ENCODE measurements at places on chromosomes 1 and 21.

GRCh38 chr1:90710579-90711536 lies 6.2 kb downstream of the BARHL2 start:
- H3K4me3 ChIP-seq = no peak overlapping the region
- H3K36me3 ChIP-seq = no peaks in the 10 kb centered on the region
- H3K27me3 ChIP-seq = peaks cover 97% of the 10 kb centered on the region

GRCh38 chr1:200262326-200262965 lies 147.4 kb downstream of the ZNF281 start:
- H3K4me3 ChIP-seq = no peak overlapping the region
- H3K27ac ChIP-seq = no peak overlapping the region
- H3K27me3 ChIP-seq = no peaks in the 10 kb centered on the region
- no peaks in the 10 kb centered on the region for H3K36me3 ChIP-seq
- no peaks in the 10 kb centered on the region for H3K4me1 ChIP-seq
- DNase-seq = no peak

DNA sequence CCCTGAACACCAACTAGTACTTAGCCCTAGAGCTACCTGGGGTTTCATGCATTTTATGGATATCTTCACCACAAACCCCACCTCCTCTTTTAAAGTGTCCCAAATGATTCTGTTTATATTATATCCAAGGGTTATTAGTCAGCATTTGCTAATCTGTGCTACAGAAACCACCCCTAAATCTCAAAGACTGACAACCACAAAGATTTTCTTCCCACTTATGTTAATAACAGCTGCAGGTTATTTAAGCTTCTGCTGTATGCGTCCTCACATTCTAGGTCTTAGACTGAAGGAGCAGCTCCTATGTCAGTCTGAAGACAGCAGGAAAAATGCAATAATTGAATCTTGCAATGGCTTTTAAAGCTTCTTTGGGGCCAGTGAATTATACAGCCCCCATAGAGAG lies 11.2 kb upstream of the PHC2 start:
- no peaks in the 10 kb centered on the region for H3K36me3 ChIP-seq
- H3K27me3 ChIP-seq = no peaks in the 10 kb centered on the region
- H3K4me3 ChIP-seq = no peak overlapping the region
- peaks cover 24% of the 10 kb centered on the region for H3K4me1 ChIP-seq
- no peak for DNase-seq

- no peaks in the 10 kb centered on the region for H3K36me3 ChIP-seq
- no peak for DNase-seq
- H3K4me1 ChIP-seq = no peaks in the 10 kb centered on the region
- H3K4me3 ChIP-seq = no peak overlapping the region
- no peaks in the 10 kb centered on the region for H3K27me3 ChIP-seq
- H3K27ac ChIP-seq = no peak overlapping the region
These were observed 36.9 kb upstream of the OR2B11 start for GRCh38 chr1:247494767-247495166.

DNA sequence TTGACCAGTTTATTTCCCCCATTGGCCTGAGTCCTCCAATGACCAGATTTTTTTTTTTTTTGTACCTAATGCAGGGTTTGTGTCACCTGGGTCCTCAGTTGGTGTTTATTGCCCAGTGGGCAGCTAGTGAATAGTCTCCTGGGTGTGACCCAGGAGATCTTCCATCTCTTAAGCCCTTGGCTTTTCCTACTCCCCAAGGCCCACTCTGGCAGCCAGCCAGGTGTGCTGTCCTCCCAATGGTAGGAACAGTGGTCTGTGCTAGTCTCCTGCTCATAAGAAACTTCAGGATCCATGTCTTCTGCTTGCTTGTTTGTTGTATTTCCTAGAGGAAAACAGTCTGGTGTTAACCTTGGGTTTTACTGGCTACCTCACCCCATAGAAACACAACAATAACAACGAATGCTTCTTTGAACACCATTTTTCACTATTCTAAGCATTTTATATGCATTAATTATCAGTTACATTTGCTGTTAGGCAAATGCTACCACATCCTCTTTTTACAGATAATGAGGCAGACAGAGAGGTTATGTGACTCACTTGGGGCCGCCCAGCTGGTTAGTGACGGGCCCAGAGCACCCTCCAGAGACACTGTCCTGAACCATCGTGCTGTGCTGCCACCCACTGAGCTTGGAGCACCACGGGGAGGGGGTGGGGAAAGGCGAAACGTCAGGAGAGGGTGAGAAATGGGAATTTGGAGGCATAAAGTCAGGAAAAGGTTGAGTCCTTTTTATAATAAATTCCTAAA lies 107.5 kb downstream of the HIVEP3 start:
- no peak for DNase-seq
- no peak overlapping the region for H3K27ac ChIP-seq
- H3K4me1 ChIP-seq = peaks cover 15% of the 10 kb centered on the region
- no peaks in the 10 kb centered on the region for H3K27me3 ChIP-seq

DNA sequence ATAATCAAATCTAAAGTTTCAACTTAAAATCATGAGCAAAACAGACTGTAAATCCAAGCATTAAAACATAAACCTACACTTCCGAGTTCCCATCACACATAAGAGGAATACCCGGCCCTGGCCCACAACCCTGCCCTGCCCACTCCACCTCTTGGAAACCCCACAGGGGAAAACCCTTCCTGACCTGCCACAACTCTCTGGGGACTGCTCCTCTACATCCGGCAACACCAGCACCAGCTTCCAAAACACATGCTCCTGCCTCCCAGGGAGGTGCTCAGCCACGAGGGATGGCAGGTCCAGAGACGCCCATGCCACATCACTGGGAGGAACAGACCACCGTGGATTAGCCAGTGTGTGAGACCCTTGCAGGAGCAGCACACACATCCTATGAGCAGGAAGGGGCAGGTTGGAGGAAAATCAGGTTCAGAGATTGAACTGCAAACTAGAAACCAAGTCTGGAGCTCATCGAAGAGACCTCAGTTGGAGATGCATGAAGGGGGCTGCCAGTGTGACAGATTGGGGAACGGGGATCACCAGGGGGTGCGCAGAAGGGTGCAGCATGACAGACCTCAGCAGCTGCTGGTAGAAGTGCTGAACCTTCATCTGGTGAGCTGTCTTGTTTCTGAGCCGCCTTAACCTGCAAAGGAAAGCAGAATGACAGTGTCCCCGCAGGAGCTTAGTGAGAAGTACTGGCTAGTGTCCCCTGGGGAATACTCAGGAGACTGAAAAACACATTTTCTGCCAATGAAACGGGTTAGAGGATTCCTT lies 25.8 kb upstream of the LSS start:
- H3K4me3 ChIP-seq = no peak overlapping the region
- DNase-seq = peak; percentile 36
- no peaks in the 10 kb centered on the region for H3K4me1 ChIP-seq
- H3K27me3 ChIP-seq = no peaks in the 10 kb centered on the region

DNA sequence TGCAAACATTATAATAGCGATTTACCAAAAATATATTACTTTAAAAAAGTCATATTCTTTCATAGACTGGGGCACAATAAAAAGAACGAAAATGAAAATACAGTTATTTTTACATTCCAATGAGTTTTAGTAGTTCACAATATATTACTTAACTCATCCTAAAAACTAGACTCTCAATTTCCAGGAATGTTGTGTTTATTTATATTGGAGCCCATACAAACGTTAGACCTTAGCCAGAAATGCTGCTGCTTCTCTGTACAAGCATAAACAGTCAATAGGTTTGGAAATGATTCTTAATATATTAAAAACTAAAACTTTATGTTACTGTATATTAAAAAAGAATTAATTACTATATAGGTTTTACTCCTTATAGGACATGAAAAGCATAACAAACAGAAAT lies 302.3 kb downstream of the BRINP3 start:
- H3K4me1 ChIP-seq = no peaks in the 10 kb centered on the region
- H3K27ac ChIP-seq = no peak overlapping the region
- no peak overlapping the region for H3K4me3 ChIP-seq
- no peaks in the 10 kb centered on the region for H3K36me3 ChIP-seq

GRCh38 chr1:41764656-41765055 lies 154.1 kb downstream of the HIVEP3 start:
- H3K27me3 ChIP-seq = no peaks in the 10 kb centered on the region
- H3K4me1 ChIP-seq = no peaks in the 10 kb centered on the region
- no peak overlapping the region for H3K4me3 ChIP-seq
- no peaks in the 10 kb centered on the region for H3K36me3 ChIP-seq
- H3K27ac ChIP-seq = no peak overlapping the region
- no peak for DNase-seq

DNA sequence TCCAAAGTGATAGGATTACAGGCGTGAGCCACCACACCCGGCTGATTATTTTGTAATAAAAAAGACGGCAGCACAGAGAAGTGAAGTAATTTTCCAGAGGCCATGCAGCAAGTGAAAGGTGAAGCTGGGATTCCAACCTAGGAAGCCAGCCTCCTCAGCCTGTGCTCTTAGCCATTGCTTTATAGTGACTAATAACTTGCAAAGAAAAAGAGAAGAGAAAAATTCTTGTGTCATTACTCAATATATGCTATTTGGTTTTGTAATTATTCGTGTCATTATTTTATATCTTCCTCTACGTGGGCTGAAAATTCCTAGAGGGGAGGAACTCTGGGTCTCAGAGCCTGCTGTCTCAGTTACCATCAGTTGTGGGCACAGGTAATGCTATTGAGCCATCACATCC lies 1.6 kb upstream of the IER5 start:
- no peak overlapping the region for H3K4me3 ChIP-seq
- peak overlapping the region; percentile 91 for H3K27ac ChIP-seq
- peaks cover 21% of the 10 kb centered on the region for H3K36me3 ChIP-seq
- no peaks in the 10 kb centered on the region for H3K27me3 ChIP-seq

GRCh38 chr1:228335406-228336307 lies 71.0 kb downstream of the TRIM11 start:
- peak; percentile 61 for DNase-seq
- no peaks in the 10 kb centered on the region for H3K36me3 ChIP-seq
- H3K27me3 ChIP-seq = no peaks in the 10 kb centered on the region
- no peak overlapping the region for H3K27ac ChIP-seq
- no peaks in the 10 kb centered on the region for H3K4me1 ChIP-seq

GRCh38 chr1:245750261-245750660 lies 595.5 kb downstream of the KIF26B start:
- H3K27ac ChIP-seq = no peak overlapping the region
- H3K4me1 ChIP-seq = peaks cover 2% of the 10 kb centered on the region
- DNase-seq = no peak
- no peaks in the 10 kb centered on the region for H3K27me3 ChIP-seq
- H3K36me3 ChIP-seq = peaks cover 12% of the 10 kb centered on the region

DNA sequence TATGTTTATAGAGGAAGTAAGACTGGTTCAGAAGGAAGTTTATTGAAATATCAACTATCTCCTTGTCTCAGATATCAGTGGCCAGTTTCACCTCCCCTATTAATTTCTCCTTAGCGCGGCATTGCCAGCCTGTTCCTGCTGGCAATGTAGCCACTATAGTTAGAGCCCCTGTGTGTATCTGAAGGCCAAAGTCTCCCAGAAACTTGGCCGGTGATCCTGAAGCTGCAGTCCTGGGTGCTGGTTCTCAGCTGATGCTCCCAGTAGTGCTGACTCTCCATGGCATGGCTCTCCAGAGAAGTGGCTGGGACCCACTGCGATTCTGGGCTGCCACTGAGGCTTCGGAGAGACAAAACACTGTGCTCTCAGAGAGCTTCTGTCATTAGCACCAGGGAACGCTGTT lies 59.9 kb downstream of the TNN start:
- no peaks in the 10 kb centered on the region for H3K27me3 ChIP-seq
- no peak overlapping the region for H3K4me3 ChIP-seq
- H3K27ac ChIP-seq = no peak overlapping the region
- no peak for DNase-seq
- H3K36me3 ChIP-seq = no peaks in the 10 kb centered on the region
- peaks cover 6% of the 10 kb centered on the region for H3K4me1 ChIP-seq

GRCh38 chr21:40158366-40158765 lies 291.1 kb downstream of the PCP4 start:
- DNase-seq = no peak
- H3K36me3 ChIP-seq = no peaks in the 10 kb centered on the region
- no peak overlapping the region for H3K27ac ChIP-seq

DNA sequence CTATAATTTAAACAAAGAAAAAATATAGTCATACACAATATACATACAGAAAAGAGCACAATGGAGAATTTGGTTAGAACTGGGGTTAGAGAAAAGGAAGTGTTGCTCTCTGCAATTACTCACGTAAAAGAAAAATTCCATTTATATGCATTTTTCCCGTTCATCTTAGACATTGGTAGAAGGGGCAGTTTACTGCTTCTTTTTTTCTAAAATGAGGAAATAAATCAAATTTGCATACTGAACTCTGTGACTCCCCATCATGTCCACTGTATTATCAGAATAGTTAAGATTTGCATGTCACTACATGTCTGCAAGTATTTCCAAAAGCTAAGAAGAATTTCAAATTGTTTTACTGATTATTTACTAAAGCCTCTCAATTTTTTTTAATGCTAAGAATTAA lies 44.1 kb upstream of the C1orf105 start:
- H3K4me1 ChIP-seq = no peaks in the 10 kb centered on the region
- H3K27ac ChIP-seq = no peak overlapping the region
- H3K27me3 ChIP-seq = no peaks in the 10 kb centered on the region
- H3K4me3 ChIP-seq = no peak overlapping the region
- no peaks in the 10 kb centered on the region for H3K36me3 ChIP-seq

DNA sequence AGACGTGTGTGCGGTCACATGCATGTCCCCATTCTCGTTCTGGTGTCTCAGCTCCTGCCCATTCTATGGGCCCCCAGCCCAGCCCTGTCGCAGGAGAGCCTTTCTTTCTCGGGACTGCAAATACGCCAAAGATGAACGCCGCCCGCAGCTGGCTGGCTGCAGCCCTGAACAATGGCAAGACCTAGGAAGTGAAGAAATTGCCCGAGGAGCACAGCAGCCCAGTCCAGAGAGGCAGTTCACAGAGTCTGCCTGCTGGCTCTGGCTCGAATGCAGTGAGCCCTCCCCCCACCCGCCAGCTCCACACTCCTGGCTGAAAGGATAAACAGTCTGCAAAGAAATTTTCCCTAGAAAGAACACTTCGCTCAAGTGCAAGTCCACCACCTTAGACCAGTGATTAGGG lies 23.3 kb downstream of the PAX7 start:
- H3K27ac ChIP-seq = no peak overlapping the region
- no peaks in the 10 kb centered on the region for H3K4me1 ChIP-seq
- peaks cover 42% of the 10 kb centered on the region for H3K27me3 ChIP-seq
- H3K36me3 ChIP-seq = no peaks in the 10 kb centered on the region
- DNase-seq = peak; percentile 17
- no peak overlapping the region for H3K4me3 ChIP-seq

DNA sequence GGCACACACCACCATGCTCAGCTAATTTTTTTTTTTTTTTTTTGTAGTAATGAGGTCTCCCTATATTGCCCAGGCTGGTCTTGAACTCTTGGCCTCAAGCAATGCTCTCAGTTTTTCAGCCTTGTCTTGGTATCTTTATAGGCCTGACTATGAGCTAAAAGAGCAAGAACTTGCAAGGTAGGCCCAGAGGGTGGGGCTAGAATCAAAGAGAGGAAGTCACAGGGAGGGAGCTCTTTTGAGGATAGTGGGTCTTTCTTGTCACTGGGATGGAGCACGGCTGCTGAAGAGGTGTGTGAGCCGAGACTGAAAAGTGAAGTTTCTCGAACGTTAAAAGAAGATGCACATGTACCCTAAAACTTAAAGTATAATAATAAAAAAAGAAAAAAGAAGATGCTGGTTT lies 260.0 kb upstream of the BEND5 start:
- DNase-seq = no peak
- H3K4me1 ChIP-seq = no peaks in the 10 kb centered on the region
- H3K4me3 ChIP-seq = no peak overlapping the region
- no peak overlapping the region for H3K27ac ChIP-seq
- no peaks in the 10 kb centered on the region for H3K27me3 ChIP-seq
- no peaks in the 10 kb centered on the region for H3K36me3 ChIP-seq

GRCh38 chr1:43879414-43879813 lies 54.2 kb upstream of the ARTN start:
- peak; percentile 84 for DNase-seq
- no peak overlapping the region for H3K4me3 ChIP-seq
- H3K36me3 ChIP-seq = peaks cover 2% of the 10 kb centered on the region
- H3K4me1 ChIP-seq = peaks cover 21% of the 10 kb centered on the region
